ENCODE measurements at places on chromosomes 13 and 19. TPM values are rescaled to one million over a fixed set of nuclear protein-coding genes. Genes with fewer than 3 reads are reported as not detected.

Gene LGALS7
- total RNA-seq, result not detected

DNA sequence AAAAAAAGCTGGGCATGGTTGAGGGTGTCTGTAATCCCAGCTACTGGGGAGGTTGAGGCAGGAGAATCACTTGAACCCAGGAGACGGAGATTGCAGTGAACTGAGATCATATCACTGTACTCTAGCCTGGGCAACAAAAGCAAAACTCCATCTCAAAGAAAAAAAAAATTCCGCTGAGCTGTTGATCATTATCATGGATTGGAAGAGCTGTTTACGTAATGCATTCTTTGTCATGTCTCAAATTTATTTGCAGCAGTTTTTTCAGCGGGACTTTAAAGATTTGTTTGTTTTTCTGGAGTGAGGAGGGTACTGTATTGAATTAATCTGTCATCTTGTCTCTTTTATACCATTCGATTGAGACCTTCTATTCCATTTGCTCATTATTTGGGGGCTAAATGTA, 4.3 kb downstream of the NLRP5 start:
- DNase-seq, result no peak

- no peak for DNase-seq
These were observed 111.9 kb downstream of the COL4A2 start for GRCh38 chr13:110418944-110419343.

GRCh38 chr19:53874606-53874990, 6.9 kb downstream of the MYADM start:
- DNase-seq, result no peak

- no peak for DNase-seq
These were observed 37.1 kb downstream of the ESD start for GRCh38 chr13:46759846-46760245.
